ENCODE measurements at places on chromosomes 16 and 17.

- no peak for DNase-seq
Observed at GRCh38 chr17:42097691-42098631, at the start of gene ZNF385C. Gene ZNF385C (minus strand): TSS chr17:42098473. CDS start chr17:42063056, 35,417 bp downstream.

- DNase-seq, result no peak
Observed at GRCh38 chr16:24005577-24005976, 169.8 kb downstream of the PRKCB start.

DNA sequence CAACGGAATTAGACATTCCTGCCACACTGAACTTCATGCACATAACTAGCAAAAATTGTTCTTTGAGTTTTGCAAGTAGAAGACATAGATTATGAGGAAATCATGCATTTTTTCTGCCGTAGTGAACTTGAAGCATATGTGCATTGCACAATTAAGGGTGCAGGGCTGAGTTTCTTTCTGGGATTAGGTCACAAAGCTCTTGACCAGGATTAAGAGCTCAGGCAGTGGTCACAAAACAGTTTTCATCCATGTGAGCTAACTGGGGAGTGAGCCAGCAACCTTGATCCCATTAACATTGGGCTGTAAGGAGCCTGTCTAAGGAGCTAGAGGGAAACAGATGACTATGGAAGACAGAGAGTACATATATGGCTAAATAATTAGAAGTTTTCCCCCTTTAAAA, 143.7 kb downstream of the PMP22 start:
- DNase-seq, result no peak

DNA sequence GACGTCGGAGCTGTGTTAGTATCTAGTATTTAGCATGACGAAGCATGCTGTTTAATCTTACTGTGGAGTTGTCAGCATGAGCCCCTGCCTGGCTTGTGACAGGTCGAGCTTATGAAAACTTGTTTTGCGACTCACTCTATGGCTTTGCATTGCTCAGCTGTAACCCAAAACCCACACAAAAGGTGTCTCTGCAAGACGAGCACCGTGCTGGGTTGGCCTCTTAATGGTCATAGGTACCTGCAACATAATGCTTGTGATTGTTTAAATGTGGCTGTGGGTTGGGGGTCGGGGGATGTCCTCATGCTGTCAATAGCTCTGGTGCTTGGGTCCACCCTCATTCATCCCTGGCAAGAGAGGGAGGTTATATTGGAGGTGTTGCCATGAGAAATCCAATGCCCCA, 5.4 kb downstream of the NTN1 start:
- no peak for DNase-seq

Data from vagina (tissue), 2 donors.